Stimulated activated CD8-positive, alpha-beta memory T cell treated with anti-CD3 and anti-CD28 coated beads, Interleukin-12 subunit alpha, Interleukin-12 subunit beta, amount 100 ng/mL, for 1 hour (primary cell): ENCODE measurements at places on chromosomes 6 and 20.

DNA sequence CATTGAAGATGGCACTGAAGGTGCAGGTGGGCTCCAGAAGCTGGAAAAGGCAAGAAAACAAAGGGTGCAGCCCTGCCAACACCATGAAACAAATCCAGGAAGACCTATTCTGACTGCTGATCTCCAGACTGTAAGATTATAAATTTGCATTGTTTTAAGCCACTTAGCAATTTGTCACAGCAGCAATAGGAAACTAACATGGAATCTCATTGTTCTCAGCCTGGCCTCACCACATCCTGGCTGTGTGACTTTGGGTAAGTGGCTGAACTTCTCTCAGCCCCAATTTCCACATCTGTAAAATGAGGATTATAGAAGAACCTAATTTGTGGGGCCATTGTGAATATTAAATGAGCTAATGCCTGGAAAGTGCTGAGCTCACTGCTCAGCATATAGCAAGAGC, 160.4 kb upstream of the MAFB start:
- DNase-seq = no peak

DNA sequence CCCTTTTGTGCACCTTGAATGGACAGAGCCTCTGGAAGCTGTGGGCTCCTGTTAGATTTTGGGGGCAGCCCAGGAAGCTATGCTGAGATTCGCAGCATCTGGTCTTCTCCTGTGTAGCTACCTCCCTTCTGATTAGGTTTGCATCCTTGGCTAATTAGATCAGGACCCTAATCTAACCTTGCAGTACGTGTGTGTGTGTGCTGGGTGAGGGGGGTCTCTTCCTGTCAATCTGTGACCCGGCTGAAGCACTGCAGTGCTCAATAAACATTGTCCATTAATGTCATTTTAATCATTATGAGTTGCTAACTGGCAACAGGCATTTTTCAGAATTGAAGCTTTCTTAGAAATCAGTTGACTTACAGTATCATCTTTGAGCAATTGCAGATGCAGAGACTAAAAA, 229.1 kb upstream of the STXBP5 start:
- DNase-seq = no peak

DNA sequence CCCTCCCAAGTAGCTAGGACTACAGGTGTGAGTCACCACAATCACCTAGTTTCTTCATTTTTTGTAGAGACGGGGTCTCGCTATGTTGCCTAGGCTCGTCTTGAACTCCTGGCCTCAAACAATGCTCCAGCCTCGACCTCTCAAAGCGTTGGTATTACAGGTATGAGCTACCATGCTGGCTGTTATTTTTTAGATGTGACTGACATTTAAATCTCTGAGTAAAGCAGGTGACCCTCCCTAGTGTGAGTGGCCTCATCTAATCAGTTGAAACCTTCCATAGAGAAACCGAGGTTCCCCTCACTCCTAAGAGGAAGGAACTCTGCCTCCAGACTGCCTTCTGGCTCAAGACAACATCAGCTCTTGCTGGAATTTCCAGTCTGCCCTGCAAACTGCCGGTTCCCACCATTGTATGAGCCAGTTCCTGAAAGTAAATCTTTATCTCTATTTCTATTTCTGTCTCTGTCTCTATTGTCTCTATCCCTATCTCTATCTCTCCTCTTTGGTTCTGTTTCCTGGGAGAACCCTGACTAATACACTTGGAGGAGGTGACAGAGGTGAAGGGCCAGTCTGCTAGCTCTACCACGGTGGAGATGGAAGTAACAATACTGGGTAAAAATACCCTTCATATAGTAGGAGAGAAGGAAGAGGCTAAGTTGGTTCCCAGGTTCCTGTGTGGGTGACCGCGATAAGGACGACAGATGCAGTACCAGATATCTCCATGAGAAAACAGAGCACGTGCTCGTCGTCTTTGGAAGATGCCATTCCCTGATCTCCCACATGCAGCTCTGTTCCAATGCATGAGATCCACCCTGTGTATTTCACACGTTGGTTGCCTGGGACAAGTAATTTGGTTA, 81.0 kb downstream of the MYB start:
- no peak for DNase-seq

DNA sequence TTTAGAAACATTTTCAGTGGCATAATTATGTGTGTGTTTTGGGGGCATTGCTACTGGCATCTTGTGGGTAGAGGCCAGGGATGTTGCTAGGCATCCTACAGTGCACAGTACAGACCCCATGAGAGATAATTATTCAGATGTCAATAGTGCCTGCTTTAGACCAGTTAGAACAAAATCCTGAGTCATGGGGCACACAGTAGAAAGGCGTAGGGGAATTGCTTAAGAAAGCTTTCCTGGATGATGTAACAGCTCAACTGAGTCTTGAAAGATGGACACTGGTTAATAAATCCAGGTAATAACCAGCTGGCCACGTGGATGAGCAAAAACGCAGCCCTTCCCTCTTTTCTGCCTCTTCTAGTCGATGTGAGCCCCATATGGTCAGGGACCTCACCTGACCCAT, 51.1 kb downstream of the KCNB1 start:
- DNase-seq = no peak

GRCh38 chr20:39903806-39904465, 785.1 kb downstream of the MAFB start:
- no peak for DNase-seq

GRCh38 chr6:114033606-114034005, 62.7 kb upstream of the HDAC2 start:
- no peak for DNase-seq

GRCh38 chr20:49892817-49893216, 22.5 kb downstream of the SPATA2 start:
- no peak for DNase-seq

- no peak for DNase-seq
Observed at GRCh38 chr6:159753081-159753872, 8.6 kb upstream of the ACAT2 start.
